ENCODE measurements at places on chromosomes 4 and X. TPM values are rescaled to one million over a fixed set of nuclear protein-coding genes. Genes with fewer than 3 reads are reported as not detected.

GRCh38 chr4:37002625-37003024 is 241.9 kb upstream of the NWD2 start:
- no peaks in the 10 kb centered on the region for H3K36me3 ChIP-seq
- no peak overlapping the region for H3K4me3 ChIP-seq
- no peak overlapping the region for H3K27ac ChIP-seq
- H3K4me1 ChIP-seq = no peaks in the 10 kb centered on the region

The PPBP gene
- total RNA-seq = not detected

- no peaks in the 10 kb centered on the region for H3K27me3 ChIP-seq
- H3K27ac ChIP-seq = no peak overlapping the region
- no peaks in the 10 kb centered on the region for H3K4me1 ChIP-seq
- H3K4me3 ChIP-seq = no peak overlapping the region
- no peaks in the 10 kb centered on the region for H3K36me3 ChIP-seq
- DNase-seq = no peak
These were observed 12.5 kb upstream of the CRLF2 start for GRCh38 chrX:1224954-1225353.

DNA sequence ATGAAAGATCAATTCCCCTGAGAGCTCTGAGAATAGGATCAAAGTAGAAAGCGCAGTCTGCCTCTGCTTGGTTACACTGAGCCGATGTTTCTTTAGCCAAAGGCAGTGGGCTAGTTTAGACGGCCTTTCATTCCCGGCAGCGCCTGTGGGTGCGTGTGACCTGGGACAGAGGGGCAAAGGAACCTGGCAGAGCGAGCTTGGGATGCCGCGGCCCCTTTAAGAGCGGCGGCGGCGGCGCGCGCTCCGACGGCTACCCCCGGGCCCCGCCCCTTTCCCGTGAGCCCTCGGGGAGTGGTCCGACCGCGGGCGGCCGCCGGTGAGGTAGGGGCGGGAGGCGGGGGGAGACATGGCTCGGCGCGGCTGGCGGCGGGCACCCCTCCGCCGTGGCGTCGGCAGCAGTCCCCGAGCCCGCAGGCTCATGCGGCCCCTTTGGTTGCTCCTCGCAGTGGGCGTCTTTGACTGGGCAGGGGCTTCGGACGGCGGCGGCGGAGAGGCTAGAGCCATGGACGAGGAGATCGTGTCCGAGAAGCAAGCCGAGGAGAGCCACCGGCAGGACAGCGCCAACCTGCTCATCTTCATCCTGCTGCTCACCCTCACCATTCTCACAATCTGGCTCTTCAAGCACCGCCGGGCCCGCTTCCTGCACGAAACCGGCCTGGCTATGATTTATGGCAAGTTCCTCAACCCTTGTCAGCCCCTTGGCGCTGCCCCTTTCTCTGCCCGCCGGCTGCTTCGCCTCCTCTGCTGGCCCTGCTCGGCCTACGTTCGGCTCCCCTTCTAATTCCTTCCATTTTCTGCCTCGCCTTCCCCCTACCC is at the start of gene SLC9A6:
Gene SLC9A6, plus strand, starts transcription at position 279 of the 816 bp plus-strand sequence. Its CDS starts 224 bp downstream, at position 503.
- peak within 1 kb of the TSS; percentile 66 for H3K27ac ChIP-seq
- no peaks in the 10 kb centered on the region for H3K36me3 ChIP-seq
- peaks cover 6% of the 10 kb centered on the region for H3K4me1 ChIP-seq
- H3K4me3 ChIP-seq = peak within 1 kb of the TSS; percentile 83

- no peak overlapping the region for H3K4me3 ChIP-seq
- no peaks in the 10 kb centered on the region for H3K27me3 ChIP-seq
- peaks cover 1% of the 10 kb centered on the region for H3K4me1 ChIP-seq
- DNase-seq = no peak
These were observed 124.4 kb downstream of the ZNF827 start for GRCh38 chr4:145814246-145814645.

- H3K27me3 ChIP-seq = no peaks in the 10 kb centered on the region
- no peak overlapping the region for H3K27ac ChIP-seq
- no peak overlapping the region for H3K4me3 ChIP-seq
- no peaks in the 10 kb centered on the region for H3K36me3 ChIP-seq
- no peaks in the 10 kb centered on the region for H3K4me1 ChIP-seq
These were observed 260.3 kb upstream of the TENM3 start for GRCh38 chr4:181982856-181983255.

The YTHDC1 gene
- total RNA-seq = 37.0 TPM

The PSAPL1 gene
- total RNA-seq = not detected

DNA sequence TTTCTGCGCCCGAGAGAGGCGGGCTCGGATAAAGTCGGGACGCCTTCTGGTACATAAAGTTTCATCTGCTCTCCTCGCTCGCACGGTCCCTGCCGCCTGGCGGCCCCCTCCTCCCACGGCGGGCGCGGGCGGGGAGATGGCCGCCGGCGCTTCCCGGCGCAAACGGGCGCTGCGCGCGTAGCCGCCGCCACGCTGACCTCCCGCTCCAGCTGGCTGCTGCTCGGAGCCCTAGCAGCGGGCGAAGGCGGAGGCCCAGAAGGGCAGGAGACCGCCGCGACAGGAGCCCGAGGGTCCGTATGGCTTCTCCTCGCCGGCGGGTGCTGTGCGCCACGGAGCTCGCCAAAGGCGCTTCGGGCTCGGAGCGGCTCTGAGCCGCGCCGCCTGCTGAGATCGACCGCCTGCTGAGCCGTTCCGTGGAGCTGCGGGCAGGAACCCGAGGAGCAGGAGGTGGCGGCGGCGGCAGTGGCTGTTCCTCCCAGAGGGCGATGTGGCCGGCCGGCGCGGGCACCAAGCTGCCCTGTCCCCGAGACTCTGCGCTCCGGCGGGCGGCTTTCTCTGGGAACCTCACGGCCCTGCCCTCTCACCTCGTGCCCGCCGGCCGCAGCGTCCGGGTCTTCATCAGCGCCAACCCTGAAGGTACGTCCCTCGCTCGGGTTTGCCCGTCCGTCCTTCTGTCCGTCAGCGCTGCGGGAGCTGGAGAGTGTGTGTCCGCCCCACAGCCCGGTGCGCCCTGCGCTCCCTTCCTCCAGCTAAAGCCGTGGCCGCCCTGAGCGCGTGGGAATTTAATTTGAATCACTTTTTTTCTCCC is at the start of gene NWD2:
Gene NWD2, plus strand, starts transcription at position 161 of the 808 bp plus-strand sequence. Its CDS starts 325 bp downstream, at position 486.
- DNase-seq = no peak
- no peaks in the 10 kb centered on the region for H3K27me3 ChIP-seq
- no peak within 1 kb of the TSS for H3K4me3 ChIP-seq
- H3K4me1 ChIP-seq = no peaks in the 10 kb centered on the region

The MGARP gene
- total RNA-seq = 8.9 TPM

- no peaks in the 10 kb centered on the region for H3K36me3 ChIP-seq
- no peak for DNase-seq
- no peak overlapping the region for H3K27ac ChIP-seq
These were observed 89.8 kb upstream of the GPRIN3 start for GRCh38 chr4:89397441-89397840.

GRCh38 chrX:63250253-63250868 is 100.8 kb downstream of the SPIN4 start:
- no peak for DNase-seq
- H3K27ac ChIP-seq = no peak overlapping the region
- no peak overlapping the region for H3K4me3 ChIP-seq
- H3K36me3 ChIP-seq = no peaks in the 10 kb centered on the region
- H3K27me3 ChIP-seq = no peaks in the 10 kb centered on the region

DNA sequence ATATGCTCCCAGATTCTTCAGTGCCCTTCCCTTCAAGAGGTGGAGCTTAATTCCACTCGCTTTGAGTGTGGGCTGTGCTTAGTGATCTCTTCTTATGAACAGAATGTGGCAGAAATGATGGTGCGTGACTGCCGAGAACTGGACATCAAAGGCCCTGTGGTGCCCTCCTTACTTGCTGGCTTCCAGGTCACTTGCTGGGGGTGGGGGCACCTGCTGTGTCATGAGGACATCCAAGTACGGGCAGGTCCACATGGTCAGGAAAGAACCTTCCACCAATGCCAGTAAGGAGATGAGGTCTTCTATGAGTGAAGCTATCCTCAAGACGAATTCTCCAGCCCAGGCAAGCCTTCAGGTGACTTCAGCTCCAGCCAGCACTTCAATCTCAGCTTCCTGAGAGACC is 95.8 kb downstream of the FAM53A start:
- no peak overlapping the region for H3K4me3 ChIP-seq
- no peaks in the 10 kb centered on the region for H3K4me1 ChIP-seq
- no peaks in the 10 kb centered on the region for H3K36me3 ChIP-seq
- H3K27me3 ChIP-seq = no peaks in the 10 kb centered on the region
- no peak for DNase-seq
- no peak overlapping the region for H3K27ac ChIP-seq

The GJB1 gene
- total RNA-seq = not detected

Data from thoracic aorta (tissue), 2 donors.